ENCODE measurements at places on chromosomes 13 and 19.

GRCh38 chr13:105538346-105538745 is 997.1 kb downstream of the EFNB2 start:
- DNase-seq: no peak

DNA sequence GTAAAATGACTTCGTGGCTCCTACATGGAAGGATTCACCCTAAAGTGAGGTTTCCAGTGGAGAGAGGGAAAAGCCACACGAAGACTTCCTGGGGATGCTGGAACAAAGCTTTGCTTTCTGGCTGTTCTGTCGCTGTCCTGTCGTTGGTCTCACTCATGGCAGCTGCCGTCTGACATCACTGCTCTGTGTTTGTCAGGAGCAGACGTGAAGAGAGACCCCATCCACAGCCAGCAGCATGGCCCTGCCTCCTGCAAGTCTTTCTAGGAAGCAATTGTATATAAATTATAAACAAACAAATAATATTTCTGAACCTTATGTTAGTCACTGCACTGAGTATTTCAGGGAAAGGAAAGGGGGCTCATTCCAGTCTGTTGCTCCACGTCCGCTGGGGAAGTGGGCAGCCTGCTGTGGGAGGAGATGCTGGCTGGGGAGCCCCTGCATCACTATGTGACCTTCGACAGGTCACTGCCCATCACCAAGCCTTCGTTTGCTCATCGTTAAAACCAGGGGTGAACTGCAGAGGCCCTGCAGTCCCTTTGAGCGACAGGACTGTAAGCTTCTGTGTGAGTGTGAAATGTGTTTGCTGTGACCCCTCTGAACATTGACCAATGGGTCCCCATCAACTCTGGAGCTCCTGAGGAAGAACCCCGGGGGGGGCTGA is 151.0 kb downstream of the DCT start:
- no peak for DNase-seq

DNA sequence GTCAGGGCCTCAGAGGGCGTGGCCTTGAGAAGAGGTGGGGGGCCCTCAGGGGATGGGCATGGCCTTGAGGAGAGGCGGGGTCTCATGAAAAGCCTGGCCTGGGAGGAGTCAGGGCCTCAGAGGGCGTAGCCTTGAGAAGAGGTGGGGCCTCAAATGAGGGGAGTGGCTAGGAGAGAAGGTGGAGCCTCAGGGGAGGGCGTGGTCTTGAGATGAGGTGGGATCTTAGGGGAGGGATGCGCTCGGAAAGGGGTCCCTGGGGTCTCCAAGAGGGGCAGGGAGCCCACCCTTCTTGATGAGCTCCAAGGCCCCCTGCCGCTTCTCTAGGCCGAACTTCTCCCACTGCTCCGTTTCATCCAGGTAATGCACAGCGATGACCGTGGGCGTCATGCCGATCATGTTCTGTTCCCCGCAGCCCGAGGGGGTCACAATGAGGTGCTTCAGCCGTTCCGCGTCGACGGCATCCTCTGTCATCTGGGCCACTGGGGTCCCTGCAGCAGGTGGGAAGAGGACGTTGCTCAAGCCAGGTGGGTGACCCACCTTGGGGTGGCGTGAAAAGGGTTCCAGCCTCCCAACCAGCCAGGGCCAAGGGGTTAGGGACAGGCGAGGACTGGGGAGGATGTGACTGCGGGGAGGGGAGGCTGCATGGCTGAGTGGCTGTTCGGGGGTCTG is 24.3 kb upstream of the TNFSF14 start:
- no peak for DNase-seq

- DNase-seq: no peak
Measured at GRCh38 chr13:104832231-104832630, 1703.2 kb downstream of the EFNB2 start.

DNA sequence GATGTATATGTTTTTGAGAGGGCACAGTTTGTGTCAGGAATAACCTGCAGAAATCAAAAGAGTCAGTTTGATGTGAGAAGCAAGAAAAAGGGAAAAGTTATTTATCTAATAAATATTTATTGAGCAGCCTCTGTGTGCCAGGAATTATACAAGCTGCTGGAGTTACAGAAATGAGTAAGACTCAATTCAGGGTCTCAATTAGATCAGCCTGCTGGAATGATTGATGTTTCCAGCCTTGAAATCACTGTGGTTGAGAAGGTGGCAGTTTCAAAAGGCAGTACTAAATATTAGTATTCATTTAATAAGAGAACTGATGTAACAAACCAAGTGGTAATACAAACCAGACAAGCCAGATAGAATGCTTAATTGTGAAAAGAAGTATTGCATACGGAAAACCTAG is 782.4 kb upstream of the GPC6 start:
- no peak for DNase-seq

GRCh38 chr13:80945328-80945727 is 604.4 kb upstream of the SPRY2 start:
- no peak for DNase-seq

- peak; percentile 83 for DNase-seq
Measured at GRCh38 chr19:2540646-2541454, 64.9 kb downstream of the GADD45B start.

DNA sequence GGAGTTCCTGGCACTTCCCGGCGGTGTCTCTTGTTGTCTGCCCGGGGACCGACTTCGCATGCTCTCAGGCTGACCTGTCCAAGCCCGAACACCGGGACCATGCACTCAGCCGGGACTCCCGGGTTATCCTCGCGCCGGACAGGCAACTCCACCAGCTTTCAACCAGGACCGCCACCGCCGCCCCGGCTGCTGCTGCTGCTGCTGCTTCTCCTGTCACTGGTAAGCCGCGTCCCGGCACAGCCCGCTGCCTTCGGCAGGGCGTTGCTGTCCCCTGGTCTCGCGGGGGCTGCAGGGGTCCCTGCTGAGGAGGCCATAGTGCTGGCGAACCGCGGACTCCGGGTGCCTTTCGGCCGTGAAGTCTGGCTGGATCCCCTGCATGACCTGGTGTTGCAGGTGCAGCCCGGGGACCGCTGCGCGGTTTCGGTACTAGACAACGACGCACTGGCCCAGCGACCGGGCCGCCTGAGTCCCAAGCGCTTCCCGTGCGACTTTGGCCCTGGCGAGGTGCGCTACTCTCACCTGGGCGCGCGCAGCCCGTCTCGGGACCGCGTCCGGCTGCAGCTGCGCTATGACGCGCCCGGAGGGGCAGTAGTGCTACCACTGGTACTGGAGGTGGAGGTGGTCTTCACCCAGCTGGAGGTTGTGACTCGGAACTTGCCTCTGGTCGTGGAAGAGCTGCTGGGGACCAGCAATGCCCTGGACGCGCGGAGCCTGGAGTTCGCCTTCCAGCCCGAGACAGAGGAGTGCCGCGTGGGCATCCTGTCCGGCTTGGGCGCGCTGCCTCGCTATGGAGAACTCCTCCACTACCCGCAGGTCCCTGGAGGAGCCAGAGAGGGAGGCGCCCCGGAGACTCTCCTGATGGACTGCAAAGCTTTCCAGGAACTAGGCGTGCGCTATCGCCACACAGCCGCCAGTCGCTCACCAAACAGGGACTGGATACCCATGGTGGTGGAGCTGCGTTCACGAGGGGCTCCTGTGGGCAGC is 661 bp downstream of the FREM2 start:
- peak; percentile 18 for DNase-seq

DNA sequence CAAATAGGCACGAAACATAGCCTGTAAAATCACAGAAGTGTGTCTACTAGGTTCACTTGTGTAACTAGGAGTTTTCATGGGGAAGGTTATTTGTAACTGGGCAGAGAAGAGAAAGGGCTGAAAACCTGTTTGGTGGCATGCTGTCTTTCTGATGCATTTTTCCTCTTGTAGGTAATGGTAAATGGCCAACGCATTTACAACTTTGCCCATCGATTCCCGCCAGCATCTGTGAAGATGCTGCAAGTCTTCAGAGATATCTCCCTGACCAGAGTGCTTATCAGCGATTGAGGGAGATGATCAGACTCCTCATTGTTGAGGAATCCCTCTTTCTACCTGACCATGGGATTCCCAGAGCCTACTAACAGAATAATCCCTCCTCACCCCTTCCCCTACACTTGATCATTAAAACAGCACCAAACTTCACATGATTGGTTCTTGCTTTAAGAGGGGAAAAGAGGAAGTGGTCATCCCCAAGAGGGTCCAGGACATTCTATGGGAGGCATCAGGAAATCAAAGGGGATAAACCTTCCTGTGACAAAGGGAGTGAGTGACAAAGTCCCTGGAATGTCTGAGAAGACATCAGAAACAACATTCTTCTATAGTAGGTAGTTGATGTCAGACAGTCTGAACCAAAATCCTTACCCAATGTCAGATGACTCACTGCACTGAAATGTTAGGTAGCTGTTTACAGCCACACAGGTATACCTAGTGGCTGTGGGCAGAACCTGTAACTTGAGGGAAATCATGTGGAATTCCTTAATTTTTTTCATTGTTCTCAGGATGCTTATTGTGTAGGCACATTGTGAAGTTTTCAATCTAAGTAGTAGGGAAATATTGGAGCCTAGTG is 5.0 kb downstream of the LGALS14 start:
- peak; percentile 25 for DNase-seq

- DNase-seq: no peak
Measured at GRCh38 chr13:28754698-28755545, 36.2 kb upstream of the SLC46A3 start.

- no peak for DNase-seq
Measured at GRCh38 chr13:37918751-37919150, 49.2 kb upstream of the TRPC4 start.

GRCh38 chr19:55680339-55681130 is 5.5 kb downstream of the EPN1 start:
- no peak for DNase-seq
